ENCODE measurements at places on chromosomes 6 and 20. TPM values are rescaled to one million over a fixed set of nuclear protein-coding genes. Genes with fewer than 3 reads are reported as not detected.

TDP2 gene
- total RNA-seq: 65.6 TPM

NTSR1 gene
- total RNA-seq: 0.13 TPM

TMEM14B gene
- total RNA-seq: 56.2 TPM

TCF15 gene
- total RNA-seq: not detected

TEAD3 gene
- 43.4 TPM for total RNA-seq

CDH26 gene
- total RNA-seq: 13.4 TPM

LATS1 gene
- 40.5 TPM for total RNA-seq

MOG gene
- total RNA-seq: not detected

EDN3 gene
- total RNA-seq: 3.6 TPM

CNBD2 gene
- total RNA-seq: 4.0 TPM

APOBEC2 gene
- 1.2 TPM for total RNA-seq

MTRF1L gene
- total RNA-seq: 18.4 TPM

STMN3 gene
- 26.5 TPM for total RNA-seq

BIRC7 gene
- not detected for total RNA-seq

CGAS gene
- 0.24 TPM for total RNA-seq

EYA4 gene
- total RNA-seq: 0.33 TPM

C20orf141 gene
- not detected for total RNA-seq

SALL4 gene
- total RNA-seq: 156 TPM

FILIP1 gene
- total RNA-seq: 0.73 TPM

MOXD1 gene
- total RNA-seq: 8.9 TPM

OXT gene
- not detected for total RNA-seq

C6orf89 gene
- 29.9 TPM for total RNA-seq

NFS1 gene
- 13.7 TPM for total RNA-seq

ZNF322 gene
- total RNA-seq: 39.7 TPM

C6orf132 gene
- 11.8 TPM for total RNA-seq

FAM83B gene
- 17.4 TPM for total RNA-seq

SEMG1 gene
- not detected for total RNA-seq

NELFCD gene
- total RNA-seq: 122 TPM

MUC21 gene
- not detected for total RNA-seq

CALHM5 gene
- total RNA-seq: 0.09 TPM

FAXC gene
- 23.9 TPM for total RNA-seq

MDFI gene
- 59.4 TPM for total RNA-seq

SLPI gene
- not detected for total RNA-seq

FAM209B gene
- not detected for total RNA-seq

ZBP1 gene
- not detected for total RNA-seq

DDX43 gene
- total RNA-seq: not detected

KIFC1 gene
- 46.6 TPM for total RNA-seq

ZNF341 gene
- total RNA-seq: 8.3 TPM

MICAL1 gene
- total RNA-seq: 102 TPM

SLC17A1 gene
- total RNA-seq: 0.49 TPM

NOX3 gene
- not detected for total RNA-seq

IMPG1 gene
- total RNA-seq: not detected

OSTM1 gene
- total RNA-seq: 11.8 TPM

SLC22A23 gene
- 17.1 TPM for total RNA-seq

NR2E1 gene
- not detected for total RNA-seq

CYB5R4 gene
- 23.6 TPM for total RNA-seq

KCNK16 gene
- total RNA-seq: 35.2 TPM

KIAA0408 gene
- 1.4 TPM for total RNA-seq

TMC2 gene
- total RNA-seq: not detected

SMIM28 gene
- total RNA-seq: not detected

PGC gene
- not detected for total RNA-seq
